ENCODE measurements at places on chromosomes 3 and 15. TPM values are rescaled to one million over a fixed set of nuclear protein-coding genes. Genes with fewer than 3 reads are reported as not detected.

GRCh38 chr15:65332391-65333147 lies 28.1 kb downstream of the RNU5B-1 start:
- DNase-seq = no peak

DNA sequence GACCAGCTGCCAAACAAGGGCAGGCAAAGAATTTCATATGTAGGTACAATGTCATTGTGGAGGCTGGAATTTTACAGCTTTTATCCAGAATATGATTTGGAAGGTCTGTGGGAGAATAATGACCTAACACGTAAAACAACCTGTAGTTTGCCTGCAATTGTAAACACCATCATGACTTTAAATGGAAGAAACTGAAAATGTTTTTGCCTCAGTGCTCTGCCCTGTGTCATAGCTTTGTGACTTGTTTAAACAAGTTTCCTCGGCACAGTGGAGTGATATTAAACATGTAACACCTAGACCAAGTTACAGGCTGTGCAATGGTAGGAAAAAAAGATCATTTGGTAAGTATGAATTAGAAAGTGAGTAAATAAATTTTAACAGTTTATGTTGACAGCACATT lies 171.6 kb upstream of the MBNL1 start:
- no peak for DNase-seq

- no peak for DNase-seq
These were observed 68.1 kb upstream of the LIMD1 start for GRCh38 chr3:45526441-45526840.

GRCh38 chr3:3685721-3686120 lies 113.5 kb upstream of the LRRN1 start:
- no peak for DNase-seq

GRCh38 chr15:64791401-64791800 lies 16.0 kb upstream of the RBPMS2 start:
- DNase-seq = no peak

DNA sequence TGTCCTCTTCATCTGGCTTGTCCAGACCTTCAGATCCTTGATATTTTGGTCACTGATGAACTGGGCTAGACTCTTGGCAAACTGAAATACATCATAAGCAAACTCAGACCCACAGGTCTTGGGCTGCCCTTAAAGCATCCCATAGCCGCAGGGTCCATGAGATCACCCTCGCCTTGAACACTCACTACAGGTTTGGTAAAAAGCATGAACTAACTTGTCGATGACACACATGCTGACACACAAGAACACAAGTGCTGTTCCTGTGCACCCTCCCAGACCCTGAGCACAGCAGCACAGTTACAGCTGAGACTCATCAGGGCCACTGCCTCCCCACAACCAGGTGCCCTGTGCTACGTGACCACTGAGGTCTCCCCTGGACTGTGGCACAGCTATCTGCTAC lies 21.0 kb downstream of the PFKFB4 start:
- no peak for DNase-seq

- DNase-seq = peak; percentile 51
These were observed 56.5 kb downstream of the GHSR start for GRCh38 chr3:172391592-172392302.

DNA sequence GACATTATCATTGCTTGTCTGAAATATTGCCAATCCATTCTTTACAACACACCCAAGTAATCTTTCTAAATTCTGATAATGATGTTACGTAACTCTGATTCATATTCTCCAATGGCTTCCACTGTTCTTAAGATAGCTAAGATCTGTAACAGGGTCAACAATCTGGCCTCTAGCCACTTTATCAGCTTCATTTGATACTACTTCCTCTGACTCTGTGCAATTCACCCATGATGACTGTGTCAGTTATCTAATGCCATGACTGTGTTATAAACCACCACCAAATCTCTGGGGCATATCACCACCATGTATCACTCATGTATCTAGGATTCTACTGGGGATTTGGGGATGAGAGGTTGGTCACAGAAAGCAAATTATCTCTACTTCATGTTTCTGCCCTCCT lies 44.0 kb downstream of the CD200 start:
- no peak for DNase-seq

- no peak for DNase-seq
These were observed 32.1 kb downstream of the BUB1B start for GRCh38 chr15:40192942-40193341.

GRCh38 chr15:73319460-73320245 lies 49.1 kb downstream of the HCN4 start:
- DNase-seq = no peak

- no peak for DNase-seq
These were observed 7.4 kb downstream of the EDEM1 start for GRCh38 chr3:5194801-5195509.

DNA sequence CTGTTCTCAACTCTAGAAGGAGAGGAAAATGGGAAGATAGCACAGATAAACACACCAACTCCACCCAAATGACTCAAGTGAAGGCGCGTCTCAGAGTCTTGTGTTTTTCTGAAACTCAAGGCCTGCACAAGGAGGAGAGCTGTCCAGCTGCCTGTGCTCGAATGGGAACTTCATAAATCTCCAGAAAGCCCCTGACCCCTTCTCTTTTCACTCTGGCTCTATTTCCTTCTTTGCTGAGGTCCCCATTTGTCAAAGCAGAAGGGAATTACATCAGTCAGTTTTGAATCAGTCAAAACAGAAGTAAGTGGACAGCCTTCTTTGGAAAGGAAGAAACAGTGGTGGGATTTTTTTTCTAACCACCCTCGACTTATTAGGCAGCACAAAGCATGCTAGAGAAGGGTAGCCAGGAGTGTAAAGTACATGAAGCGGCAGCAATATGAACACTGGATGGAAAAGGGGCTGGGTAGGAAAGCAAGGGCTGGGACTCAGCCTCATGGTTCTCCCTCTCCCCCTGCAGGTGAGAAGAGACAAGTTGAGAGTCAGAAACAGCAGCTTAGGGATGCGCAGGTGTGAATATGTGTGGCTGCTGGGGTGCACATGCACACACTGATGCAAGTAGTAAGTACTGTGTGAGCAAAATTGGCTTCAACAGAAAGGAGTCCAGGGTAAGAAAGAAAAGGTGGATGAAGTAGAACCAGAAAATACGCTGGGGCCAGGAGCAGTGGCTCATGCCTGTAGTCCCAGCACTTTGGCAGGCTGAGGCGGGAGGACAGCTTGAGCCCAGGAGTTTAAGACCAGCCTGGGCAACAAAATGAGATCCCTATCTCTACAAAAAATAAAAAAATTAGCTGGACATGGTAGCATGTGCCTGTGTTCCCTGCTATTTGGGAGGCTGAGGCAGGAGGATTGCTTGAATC lies 36.6 kb upstream of the MAGEF1 start:
- DNase-seq = peak; percentile 69

GRCh38 chr3:4885316-4885715 lies 93.9 kb upstream of the BHLHE40 start:
- no peak for DNase-seq

DNA sequence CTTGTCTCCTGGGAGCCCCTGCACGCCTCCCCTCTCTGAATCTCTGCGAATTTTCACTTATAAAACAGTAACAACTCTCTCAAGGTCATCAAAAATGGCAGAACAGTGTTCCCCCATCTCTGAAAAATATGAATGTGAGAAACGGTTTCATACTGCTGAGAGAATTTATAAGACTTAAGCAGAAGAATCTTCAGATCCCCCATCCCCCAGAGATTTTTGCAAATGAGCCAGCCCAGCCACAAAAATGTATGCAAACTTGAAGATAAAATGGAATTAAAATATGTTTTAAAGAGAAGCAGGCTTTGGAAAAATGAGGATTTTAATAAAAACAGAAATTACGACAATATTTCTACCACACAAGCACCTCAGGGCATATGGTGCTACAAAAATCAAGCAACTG lies 173.0 kb downstream of the STT3B start:
- DNase-seq = no peak

DNA sequence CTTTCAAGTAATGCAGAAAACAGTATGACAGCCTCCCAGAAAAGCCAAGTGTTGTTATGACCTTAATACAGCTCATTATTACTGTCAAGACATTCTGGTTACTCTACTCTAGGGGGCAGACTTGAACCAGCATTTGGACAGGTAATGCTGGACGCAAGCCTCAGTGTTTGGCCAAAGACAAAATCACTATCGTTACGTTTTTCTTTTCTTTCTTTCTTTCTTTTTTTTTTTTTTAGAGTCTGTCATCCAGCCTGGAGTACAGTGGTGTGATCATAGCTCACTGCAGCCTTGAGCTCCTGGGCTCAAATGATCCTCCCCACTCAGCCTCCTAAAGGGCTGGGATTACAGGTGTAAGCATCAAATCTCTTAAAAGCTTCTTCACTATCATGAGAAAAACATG lies 29.4 kb upstream of the TMEM45A start:
- DNase-seq = peak; percentile 66

DNA sequence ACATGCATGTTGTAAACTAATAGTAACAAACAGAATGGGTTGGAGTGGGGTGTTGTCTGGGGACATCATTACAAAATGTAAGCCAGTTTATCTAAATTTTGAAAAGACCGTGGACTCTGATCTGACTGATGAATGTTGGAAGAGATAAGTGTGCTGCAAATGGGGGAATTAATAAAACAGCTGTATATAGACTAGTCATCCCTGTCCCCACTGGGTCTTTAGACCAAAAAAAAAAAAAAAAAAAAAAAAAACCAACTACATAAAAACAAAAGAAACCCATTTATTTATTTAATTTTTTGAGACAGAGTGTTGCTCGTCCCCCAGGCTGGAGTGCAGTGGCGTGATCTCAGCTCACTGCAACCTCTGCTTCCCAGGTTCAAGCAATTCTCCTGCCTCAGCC lies 20.0 kb downstream of the ARIH2 start:
- DNase-seq = no peak

- peak; percentile 63 for DNase-seq
These were observed 2.6 kb downstream of the GNAI2 start for GRCh38 chr3:50238549-50239026.

- no peak for DNase-seq
These were observed 106.8 kb downstream of the SEMA6D start for GRCh38 chr15:47824147-47824546.

GRCh38 chr15:40763801-40764628 lies at the start of gene GCHFR:
Gene GCHFR, plus strand, starts transcription at chr15:40764068. Its CDS starts 113 bp downstream, at chr15:40764181.
- DNase-seq = peak; percentile 85

GRCh38 chr15:72796515-72797337 lies 13.2 kb upstream of the ADPGK start:
- DNase-seq = peak; percentile 77

DNA sequence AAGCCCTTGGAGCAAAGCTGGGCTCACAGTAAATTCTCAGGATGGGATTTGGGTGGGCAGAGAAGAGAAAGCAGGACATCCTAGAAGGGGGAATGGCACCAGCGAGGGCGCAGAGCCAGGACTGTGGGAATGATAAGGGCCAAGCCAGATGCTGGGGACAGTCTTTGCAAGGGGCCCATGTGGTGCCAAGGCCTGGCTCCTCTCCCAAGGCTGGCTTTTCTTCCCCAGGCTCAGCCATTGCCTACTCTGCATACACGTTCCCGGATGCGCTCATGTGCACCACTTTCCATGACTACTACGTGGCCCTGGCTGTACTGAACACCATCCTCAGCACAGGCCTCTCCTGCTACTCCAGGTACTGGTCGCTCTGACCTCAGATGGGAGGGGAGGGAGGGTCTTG lies 24.7 kb upstream of the KIF23 start:
- DNase-seq = no peak

- no peak for DNase-seq
These were observed 54.4 kb upstream of the KIF23 start for GRCh38 chr15:69359722-69360121.

DNA sequence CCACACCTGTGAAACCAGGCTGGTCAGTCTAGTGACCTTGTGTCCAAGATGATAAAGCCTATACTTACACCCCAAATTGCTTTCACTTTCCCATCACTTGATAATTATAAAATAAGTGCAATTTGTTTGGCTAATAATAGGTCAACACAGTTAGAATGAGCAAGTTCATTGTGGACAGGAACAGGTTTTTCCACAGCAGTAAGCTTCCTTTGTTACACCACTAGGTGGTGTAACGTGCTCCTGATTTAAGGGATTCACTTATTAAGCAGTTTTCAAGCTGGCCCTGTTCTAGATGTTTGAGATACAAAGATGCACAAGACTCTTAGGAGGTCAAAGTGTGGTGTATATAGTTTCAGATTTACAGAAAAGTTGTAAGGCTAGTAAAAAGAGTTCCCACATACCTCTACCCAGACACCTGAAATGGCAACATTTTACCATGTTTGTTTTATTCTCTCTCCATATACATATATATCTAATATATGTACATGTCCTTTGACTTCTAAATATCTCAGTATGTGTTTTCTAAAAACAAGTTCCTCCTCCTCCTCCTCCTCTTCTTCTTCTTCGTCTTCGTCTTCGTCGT lies 6.8 kb upstream of the MFSD1 start:
- no peak for DNase-seq

GRCh38 chr3:73352841-73353645 lies 271.7 kb downstream of the PDZRN3 start:
- no peak for DNase-seq

GRCh38 chr3:194067949-194068362 lies 68.0 kb upstream of the HES1 start:
- no peak for DNase-seq

GRCh38 chr3:147813256-147813655 lies 404.1 kb downstream of the ZIC1 start:
- DNase-seq = no peak

DNA sequence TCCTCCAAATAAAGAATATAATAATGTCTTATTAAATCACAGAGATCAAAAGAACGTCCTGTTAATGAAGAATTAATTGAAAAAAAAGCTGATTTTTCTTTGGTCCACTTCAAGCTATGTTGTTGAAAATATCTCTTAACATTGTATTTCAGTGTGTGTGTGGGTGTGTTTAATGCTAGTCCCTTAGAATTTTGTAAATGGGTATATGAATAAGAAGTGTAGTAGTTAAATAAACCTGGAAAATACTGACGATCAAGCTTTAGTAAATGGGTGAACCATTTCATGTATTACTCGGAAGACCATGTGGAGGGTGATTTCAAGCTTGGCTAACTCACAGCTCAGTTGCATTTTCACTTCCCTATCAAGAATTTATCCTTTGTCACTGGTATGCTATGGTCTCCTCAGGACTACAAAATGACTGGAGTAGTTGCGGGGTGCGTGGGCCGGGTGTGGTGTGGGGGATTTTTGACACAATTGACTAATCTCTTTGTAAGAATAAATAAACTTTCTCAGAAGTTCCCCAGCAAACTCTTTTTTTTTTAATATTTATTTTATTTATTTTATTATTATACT lies 586.4 kb downstream of the GRM7 start:
- no peak for DNase-seq

The ROPN1 gene
- polyA plus RNA-seq = 0.08 TPM

The ATG7 gene
- 14.9 TPM for polyA plus RNA-seq

The LTF gene
- polyA plus RNA-seq = 2.0 TPM

The SLC28A1 gene
- 0.33 TPM for polyA plus RNA-seq

The ECE2 gene
- polyA plus RNA-seq = not detected

The SLITRK3 gene
- polyA plus RNA-seq = 0.78 TPM

The CAV3 gene
- 160 TPM for polyA plus RNA-seq

The IGF1R gene
- polyA plus RNA-seq = 18.9 TPM

The CATSPER2 gene
- polyA plus RNA-seq = 0.88 TPM

The ACP3 gene
- 1.1 TPM for polyA plus RNA-seq

The SNX22 gene
- polyA plus RNA-seq = 0.71 TPM

The IL17RD gene
- 19.6 TPM for polyA plus RNA-seq

The PLA2G4B gene
- polyA plus RNA-seq = 3.4 TPM

The WNT7A gene
- polyA plus RNA-seq = 0.05 TPM

The STXBP5L gene
- 0.01 TPM for polyA plus RNA-seq

The GOLGA6L10 gene
- polyA plus RNA-seq = 1.1 TPM

The SLC12A1 gene
- polyA plus RNA-seq = not detected

The CMTM6 gene
- polyA plus RNA-seq = 30.9 TPM

The CAPN3 gene
- 186 TPM for polyA plus RNA-seq

The HCN4 gene
- not detected for polyA plus RNA-seq

The UCN2 gene
- polyA plus RNA-seq = 0.08 TPM

Data from muscle of leg (tissue), 16 donors.